ENCODE measurements at places on chromosomes 1 and 21.

DNA sequence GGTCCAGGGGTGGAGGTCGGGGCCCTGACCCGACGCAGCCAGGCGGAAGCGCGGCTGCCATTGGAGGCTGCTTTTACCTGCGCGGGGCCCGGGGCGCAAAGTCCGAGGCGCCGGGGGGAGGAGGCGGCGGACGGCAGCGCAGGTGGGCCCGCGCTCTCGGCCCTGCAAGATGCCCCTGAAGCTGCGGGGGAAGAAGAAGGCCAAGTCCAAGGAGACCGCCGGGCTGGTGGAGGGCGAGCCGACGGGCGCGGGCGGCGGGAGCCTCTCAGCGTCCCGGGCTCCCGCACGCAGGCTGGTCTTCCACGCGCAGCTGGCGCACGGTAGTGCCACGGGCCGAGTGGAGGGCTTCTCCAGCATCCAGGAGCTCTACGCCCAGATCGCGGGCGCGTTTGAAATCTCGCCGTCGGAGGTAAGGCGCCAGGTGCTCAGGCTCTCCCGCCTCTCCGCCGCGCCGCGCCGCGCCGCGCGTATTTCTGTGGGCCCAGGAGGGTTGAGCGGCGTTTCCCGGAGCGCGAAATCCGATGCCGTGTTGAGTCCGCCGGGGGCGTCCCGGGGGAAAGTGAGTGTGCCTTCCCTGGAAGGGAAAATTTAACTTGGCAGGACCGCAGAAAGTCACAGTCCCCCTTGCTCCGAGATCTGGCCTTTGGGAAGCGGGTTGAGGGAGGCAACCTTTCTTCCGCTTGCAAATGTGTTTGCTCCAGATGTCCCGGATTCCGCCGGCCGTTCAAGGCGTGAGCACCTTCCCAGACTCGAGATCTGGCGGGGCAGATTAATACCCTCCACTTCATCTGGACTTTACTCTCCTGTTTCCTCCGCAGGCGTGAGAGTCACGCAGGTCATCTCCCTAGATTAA, at the start of gene GIPC2:
TSS of gene GIPC2 (plus strand) at position 41 of the 853 bp plus-strand sequence. CDS start at position 170, 129 bp downstream.
- no peak for DNase-seq

DNA sequence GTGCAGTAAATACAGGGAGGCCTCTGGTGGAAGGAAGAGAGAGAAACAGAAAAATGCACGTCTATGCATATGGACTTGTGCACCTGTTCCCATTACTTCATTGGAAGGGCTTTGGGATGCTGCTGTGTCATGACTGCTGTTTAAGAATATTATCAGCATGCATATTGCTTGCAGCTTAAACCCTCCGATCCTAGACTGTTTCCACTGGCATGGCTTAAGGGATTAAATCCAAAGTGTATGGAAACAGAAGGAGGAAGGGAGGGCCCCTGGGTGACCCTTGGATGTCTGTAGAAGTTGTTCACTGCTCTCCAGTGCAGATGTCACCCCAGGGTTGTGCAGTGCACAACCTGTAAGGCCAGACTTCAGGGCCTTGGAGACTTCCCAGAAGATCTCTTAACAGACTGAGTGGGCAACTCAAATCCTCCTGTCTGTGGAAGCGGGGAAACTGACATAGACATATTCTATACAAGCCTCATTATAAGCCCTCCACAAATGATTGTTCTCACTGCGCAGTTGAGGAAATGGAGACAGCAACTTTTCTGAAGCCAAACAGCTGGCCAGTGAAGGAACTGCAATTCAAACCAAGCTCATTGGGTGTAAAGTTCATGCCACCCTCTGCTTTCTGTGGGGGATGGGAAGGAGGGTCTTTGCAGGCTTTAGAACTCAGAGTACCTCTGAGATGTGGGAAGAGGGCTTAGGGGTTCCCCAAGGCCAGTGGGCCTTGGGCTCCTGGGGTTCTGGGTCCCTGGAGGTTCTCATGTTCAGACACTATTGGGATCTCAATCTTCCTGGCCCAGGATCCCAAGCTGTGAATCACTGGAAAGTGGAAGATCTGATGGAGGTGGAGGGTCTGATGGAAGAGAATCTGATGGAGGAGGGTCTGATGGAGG, 73.8 kb downstream of the UMODL1 start:
- DNase-seq: no peak

DNA sequence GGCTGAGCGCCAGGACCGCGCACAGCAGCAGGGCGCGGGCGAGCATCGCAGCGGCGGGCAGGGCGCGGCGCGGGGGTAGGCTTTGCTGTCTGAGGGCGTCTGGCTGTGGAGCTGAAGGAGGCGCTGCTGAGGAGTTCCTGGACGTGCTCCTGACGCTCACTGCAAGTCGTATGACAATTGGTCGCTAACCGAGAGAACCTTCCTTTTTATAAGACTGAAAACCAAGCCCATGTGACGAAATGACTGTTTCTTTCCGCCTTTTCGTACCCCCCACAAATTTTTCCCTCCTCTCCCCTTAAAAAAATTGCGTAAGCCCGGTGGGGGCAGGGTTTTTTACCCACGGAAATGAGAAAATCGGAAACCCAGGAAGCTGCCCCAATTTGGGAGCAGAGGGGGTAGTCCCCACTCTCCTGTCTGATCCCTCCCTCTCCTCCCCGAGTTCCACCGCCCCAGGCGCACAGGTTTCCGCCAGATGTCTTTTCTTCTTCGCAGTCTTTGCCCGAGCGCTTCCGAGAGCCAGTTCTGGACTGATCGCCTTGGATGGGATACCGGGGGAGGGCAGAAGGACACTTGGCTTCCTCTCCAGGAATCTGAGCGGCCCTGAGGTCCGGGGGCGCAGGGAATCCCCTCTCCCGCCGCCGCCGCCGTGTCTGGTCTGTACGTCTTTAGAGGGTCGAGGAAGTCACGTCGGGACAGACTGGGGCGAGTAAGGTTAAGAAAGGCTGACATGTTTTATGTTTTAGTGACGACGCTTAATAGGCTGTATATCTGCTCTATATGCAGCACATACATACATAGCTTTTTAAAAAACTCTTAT, at the start of gene PTGS2:
TSS of gene PTGS2 (minus strand) at position 179 of the 817 bp plus-strand sequence. CDS start at position 46, 133 bp downstream.
- DNase-seq: peak; percentile 36

GRCh38 chr1:226606311-226607267, 58.0 kb downstream of the STUM start:
- no peak for DNase-seq

- no peak for DNase-seq
Measured at GRCh38 chr1:176854121-176854520, 310.4 kb downstream of the ASTN1 start.

- DNase-seq: no peak
Measured at GRCh38 chr1:8424539-8425116, 106.7 kb downstream of the SLC45A1 start.

GRCh38 chr1:212219679-212220463, 65.3 kb upstream of the PPP2R5A start:
- DNase-seq: no peak

DNA sequence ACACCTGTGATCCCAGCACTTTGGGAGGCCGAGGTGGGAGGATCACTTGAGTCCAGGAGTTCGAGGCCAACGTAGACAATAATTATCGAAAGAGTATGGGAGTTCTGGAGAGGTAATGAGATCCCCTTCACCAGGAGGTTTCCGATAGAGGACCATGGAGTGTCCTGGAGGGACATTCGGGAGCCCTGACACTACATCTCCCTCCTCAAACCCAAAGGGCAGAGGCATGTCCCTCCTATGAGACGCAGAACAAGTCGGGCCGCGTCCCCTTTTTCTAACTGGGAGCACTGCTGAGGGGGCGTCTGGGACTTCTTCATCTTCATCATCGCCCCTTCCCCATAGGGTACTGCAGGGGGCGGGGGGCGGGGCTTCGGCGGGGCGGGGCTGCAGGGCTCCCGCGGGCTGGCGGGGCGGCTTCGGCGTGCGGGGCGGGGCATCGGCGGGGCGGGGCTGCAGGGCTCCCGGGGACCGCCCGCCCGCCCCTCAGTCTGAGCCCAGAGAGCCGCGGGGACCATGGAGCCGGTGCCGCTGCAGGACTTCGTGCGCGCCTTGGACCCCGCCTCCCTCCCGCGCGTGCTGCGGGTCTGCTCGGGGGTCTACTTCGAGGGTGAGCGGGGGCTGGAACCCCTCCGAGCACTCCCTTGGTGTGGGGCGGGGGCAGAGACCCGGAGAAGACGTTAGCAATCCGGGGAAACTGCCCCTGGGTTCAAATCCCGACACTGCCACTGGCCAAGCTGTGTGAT, at the start of gene THEMIS2:
TSS of gene THEMIS2 (plus strand) at position 486 of the 743 bp plus-strand sequence. CDS start at position 514, 28 bp downstream.
- DNase-seq: peak; percentile 68

- peak; percentile 75 for DNase-seq
Measured at GRCh38 chr1:204368996-204369726, 9.4 kb upstream of the PLEKHA6 start.

GRCh38 chr1:232486006-232486405, 143.9 kb downstream of the SIPA1L2 start:
- DNase-seq: no peak

DNA sequence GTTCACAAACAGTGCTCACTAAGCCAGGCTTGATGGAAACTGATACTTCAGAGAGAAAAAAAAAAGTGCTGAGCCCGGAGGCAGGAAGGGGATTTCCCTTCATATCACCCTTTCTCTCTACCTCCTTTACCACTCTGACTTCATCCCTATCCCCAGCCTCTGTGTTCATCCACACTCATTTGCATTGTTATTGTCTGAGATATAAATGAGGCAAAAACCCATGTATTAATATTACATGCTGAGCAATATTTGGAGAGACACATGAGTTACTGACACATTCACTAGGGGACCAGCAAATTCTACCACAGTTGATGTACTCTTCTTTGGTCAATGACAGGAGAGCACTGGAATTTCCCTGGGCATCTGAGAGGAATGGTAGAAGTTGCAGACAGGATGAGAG, 175.8 kb downstream of the TNFSF18 start:
- DNase-seq: no peak

- DNase-seq: no peak
Measured at GRCh38 chr1:24654010-24654409, 10.9 kb downstream of the SRRM1 start.

DNA sequence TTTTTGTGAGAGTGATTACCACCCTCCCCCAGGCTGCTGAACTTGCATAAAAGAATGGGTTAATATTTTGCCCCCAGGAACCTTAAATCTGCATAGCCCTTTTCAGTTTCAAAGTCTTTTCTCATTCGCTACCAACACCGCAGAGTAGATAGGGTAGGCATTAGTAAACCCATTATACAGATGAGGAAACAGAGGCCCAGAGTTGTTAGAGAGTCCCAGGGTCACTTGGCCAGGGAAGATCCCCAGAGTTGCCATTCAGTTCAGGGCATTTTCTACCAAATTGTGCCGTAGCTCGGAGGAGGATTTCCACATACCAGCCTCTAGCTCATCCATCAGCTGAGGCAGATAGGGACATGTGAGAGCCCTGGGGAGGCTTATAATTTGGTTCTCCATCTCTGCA, 40.5 kb downstream of the NEK2 start:
- DNase-seq: no peak

- DNase-seq: no peak
Measured at GRCh38 chr1:85623061-85623471, 42.5 kb downstream of the CCN1 start.

GRCh38 chr1:53945433-53946251, at the start of gene IFT25:
Gene IFT25 (minus strand): TSS chr1:53945699. CDS start chr1:53940082, 5,617 bp downstream.
- DNase-seq: peak; percentile 94

DNA sequence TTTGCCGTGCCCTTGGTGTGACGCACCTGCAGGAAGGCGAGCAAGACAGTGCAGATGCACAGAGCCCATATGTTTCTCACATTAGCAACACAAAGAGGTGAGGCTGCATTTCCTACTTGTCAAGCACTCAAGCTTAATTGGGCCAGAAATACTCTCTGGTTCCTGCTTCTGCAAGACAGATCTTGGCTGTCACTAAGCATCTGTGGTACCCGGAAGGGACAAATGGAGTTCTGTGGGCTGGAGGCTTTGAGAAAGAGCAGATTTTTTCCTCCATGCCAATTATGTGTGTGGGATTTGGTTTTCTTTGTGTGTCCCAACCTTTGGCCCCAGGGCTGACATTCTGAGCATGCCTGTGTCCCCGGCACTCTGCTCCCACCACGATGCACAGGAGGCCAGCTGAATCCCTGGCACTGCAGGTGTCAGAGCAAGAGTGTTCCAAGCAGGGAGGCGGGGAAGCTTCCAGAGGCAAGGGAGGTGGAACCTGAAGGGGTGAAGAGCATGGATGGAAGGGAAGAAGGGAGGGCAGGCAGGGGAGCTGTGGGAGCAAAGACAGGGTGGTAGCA, 52.0 kb upstream of the STUM start:
- no peak for DNase-seq

- no peak for DNase-seq
Measured at GRCh38 chr1:76615253-76616035, 251.8 kb upstream of the ST6GALNAC5 start.

DNA sequence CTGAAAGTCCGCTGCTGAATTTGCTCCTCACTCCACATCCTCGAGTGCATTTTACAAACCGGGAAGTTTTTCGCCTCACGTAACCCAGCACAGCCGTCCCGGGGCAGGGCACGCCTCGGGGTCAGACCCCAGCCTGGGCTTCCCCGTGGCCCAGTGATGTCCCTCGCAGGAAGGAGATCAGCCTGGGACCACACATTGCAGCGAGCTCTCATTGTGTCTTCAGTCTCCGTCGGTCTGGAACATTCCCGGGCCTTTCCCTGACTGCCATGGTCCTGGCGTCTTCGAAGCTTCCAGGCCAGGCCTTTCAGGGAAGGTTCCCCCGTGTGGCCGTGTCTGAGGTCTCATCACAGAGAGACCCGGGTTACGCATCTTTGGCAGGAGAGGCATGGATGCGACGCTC, 43.5 kb downstream of the MORN1 start:
- DNase-seq: no peak

DNA sequence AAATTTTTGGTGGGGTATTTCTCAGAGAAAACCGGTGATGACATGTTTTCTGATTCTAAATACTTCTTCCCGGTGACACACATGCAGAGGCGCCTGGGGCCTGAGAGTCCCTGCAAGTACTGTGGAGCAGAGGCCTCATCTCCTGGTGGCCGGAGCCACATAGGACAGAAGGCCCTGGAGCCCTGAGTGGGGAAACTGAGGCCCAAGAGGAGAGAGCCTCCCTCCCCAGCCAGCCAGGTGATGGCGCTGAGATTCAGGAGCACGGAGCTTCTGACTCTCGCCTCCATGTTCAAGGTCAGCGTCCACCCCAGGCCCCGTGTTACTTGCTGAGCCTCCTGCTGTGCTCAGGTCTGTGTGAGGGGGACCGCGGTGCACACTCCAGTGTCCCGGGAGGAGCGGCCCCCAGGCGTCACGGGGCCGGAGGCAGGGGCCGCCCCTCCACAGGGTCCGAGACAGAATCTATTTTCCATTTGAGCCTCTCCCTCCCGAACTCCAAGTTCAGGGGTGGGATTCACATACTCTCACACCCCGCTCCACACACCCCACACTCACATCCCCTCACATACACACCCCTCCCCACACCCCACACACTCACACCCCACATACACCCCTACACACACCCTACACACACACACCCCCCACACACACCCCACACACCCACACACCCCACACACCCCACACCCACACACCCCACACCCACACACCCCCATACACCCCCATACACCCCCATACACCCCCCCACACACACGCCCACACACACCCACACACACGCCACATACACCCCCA, 43.8 kb downstream of the SLX9 start:
- DNase-seq: no peak

GRCh38 chr1:228275430-228276173, 67.8 kb downstream of the OBSCN start:
- peak; percentile 23 for DNase-seq

- DNase-seq: no peak
Measured at GRCh38 chr1:38093569-38094520, 47.3 kb upstream of the POU3F1 start.

- no peak for DNase-seq
Measured at GRCh38 chr1:180381184-180381580, 121.2 kb downstream of the ACBD6 start.

- no peak for DNase-seq
Measured at GRCh38 chr1:35398739-35399138, 130.2 kb downstream of the ZMYM4 start.

- DNase-seq: peak; percentile 30
Measured at GRCh38 chr21:33894736-33895288, 20.8 kb downstream of the ATP5PO start.
